ENCODE measurements at places on chromosomes 5 and 9.

GRCh38 chr5:4372481-4372880, 767.6 kb upstream of the ADAMTS16 start:
- DNase-seq: no peak

DNA sequence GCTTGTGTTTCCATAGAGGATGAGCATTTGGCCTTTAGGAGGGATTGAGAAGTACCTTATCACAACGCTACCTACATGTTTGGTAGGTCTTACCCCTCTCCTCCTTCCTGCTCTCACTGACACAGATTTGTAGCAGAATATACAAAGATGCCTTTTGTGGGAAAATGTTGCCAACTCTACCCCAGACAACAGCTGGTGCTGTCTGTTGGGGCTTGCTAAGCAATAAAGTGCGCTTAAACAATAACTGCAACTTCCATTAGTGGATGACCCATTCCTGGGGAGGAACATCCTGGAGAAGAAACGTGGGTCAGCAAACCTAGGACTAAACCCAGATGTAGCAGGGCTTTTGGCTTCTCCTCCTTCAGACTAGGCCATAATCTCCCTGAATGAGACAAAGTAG, 174.3 kb downstream of the EFNA5 start:
- DNase-seq: no peak

GRCh38 chr9:93173365-93174051, 10.4 kb upstream of the WNK2 start:
- no peak for DNase-seq

DNA sequence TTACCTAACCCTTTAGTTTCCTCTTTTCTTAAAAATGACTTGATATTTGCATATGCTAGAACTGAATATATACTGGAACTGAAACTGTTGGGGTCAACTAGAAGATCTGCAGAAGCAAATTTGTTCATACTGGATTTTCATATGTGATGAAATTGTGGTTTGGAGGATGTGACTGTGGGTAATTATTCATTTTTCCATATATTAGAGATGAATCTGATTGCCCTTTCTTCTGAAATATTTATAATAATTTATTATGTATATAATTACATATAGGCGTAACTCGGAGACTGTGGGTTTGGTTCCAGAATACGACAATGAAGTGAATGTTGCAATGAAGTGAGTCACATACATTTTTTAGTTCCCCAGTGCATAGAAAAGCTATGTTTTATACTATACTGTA, 149.1 kb downstream of the ATP10B start:
- no peak for DNase-seq

DNA sequence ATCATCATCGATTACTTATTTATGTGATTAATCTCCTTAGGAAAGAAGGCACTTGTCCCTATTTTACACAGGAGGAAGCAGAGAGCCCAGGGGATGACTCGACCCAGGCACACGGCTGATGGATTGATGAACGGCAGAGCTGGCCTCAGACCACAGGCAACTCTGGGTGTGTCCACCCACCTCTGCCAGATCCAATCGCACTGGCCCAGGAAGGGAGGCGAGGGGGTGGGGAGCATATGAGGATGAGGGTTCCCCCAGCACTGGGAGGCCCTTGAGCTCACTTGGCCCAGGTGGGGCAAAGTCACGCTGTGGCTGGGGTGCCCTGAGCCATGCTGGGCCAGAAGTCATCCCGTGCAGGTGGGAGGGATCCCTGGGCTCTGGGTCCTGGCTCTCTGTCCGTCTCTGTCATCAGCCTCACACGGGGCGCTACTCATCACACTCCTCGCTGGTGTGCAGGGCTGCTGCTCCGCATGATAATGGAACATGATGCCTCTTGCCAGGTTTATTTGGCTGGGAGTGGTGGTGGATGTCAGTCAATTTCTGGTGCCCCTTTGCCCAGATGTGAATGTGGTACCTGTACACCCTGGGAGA, 160.1 kb downstream of the GAPVD1 start:
- DNase-seq: no peak

DNA sequence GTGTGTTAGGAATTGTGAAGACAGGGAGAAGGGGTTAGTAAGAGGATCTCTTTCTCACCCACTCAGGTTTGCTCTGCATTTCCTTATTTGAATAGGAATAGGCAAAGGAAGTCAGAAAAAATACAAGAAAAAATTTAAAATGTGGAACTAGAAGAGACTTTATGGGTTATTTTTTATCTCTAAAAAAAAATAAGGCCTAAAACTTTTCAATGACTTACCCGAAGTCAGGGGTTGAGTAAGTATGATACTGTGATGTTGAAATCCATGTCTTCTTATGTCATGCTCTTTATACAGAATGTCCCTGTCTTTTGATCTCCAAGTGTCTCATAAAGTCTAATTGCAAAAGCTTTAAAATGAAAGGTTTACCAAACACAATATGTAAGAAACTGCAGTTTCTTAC, 148.3 kb upstream of the PIK3R1 start:
- DNase-seq: peak; percentile 25

DNA sequence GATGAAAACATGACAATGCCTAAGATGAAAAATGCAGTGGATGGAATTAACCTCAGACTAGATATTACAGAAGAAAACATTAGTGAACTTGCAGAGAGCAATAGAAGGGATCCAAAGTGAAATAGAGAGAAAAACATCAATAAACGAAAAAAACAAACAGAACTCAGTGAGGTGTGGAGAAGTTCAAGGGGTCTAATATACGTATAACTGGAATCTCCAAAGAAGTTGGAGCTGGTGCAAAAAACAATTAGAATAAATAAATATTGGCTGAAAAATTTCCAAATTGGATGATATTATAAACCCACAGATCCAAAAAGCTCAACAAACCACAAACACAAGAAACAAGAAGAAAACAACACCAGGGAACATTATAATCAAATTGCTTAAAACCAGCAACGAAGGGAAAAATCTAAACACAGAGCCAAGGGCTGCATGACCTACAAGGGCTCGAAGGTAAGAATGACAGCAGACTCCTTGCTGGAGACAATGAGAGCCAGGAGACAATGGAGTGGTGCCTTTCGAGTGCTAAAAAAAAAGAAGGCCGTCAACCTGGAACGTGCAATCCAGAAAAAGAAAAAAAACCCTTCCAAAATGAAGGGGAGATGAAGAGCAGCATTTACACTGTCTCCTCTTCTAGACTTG, 11.8 kb downstream of the FAM163B start:
- no peak for DNase-seq

DNA sequence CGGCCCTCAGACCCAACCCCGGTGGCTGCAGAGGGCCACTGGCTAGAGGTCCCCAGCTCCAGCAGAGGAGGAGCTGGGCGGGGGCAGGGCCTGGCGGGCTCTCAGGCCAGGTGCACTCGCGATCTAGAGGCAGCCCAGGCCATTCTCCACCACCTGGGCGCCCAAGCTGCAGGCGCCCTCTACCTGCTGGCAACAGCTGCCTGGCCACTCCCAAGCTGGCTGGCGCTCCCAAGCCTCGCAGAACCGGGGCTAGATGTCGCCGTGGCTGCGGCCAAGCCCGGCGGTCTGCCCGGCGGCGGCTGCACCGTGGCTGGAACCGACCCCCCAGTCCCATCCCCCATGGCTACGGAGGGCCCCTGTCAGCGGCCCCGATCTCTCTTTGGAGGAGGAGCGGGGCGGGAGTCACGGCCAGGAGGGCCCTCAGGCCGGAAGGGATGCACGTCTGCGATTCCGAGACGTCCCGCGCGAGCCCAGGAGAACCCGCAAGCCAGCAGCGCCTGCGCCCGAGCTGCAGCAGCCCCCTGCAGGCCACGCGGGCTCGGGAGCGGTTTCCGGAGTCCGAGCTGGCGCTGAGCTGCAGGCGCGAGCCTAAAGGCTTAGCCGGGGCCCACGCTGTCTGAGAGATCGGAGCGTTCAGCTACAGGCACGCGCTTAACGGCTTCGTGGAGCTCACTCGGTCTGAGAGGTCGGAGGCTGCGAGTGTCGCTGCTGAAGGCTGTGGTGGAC, 44.3 kb upstream of the BICD2 start:
- DNase-seq: peak; percentile 72

- peak; percentile 80 for DNase-seq
These were observed 353.6 kb downstream of the BNC2 start for GRCh38 chr9:16516891-16517290.

DNA sequence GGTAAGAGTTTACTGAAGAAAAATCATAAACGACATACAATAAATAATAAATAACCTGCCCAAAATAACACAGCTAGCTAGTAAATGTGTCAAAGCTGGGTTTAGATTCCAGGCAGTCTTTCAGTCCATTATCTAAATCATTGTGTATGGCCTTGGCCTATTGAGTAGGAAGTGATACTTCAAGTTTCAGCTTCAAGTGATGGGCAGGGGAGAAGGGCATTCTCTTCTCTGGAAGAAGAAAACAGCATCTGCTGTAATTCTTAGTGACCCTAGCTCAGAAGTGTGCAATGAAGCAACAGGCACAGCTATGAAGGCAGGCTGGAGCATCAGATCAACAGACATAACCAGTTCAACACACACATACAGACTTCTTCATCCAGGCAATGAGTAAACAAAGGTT, 42.5 kb downstream of the FNIP1 start:
- no peak for DNase-seq

- no peak for DNase-seq
These were observed 11.0 kb downstream of the NAIF1 start for GRCh38 chr9:128056086-128056485.

DNA sequence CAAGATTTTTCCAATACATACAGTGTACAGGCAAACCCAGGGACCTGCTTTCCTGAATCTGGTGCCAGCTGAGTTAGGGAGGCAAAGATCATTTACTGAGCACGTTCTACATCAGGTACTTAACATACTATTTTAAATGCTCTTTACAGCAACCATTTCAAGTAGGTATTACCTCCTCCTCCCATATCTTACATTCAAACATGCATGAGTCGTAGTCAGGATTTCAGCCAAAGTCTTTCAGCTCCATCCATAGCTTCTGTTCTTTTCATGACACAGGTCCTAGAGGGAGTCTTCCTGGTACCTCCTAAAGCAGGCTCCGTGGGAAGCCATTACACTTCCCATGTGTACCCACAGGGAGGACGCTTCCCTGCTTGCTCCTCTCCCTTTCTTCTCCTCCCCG, 11.7 kb downstream of the KCNV2 start:
- peak; percentile 52 for DNase-seq

DNA sequence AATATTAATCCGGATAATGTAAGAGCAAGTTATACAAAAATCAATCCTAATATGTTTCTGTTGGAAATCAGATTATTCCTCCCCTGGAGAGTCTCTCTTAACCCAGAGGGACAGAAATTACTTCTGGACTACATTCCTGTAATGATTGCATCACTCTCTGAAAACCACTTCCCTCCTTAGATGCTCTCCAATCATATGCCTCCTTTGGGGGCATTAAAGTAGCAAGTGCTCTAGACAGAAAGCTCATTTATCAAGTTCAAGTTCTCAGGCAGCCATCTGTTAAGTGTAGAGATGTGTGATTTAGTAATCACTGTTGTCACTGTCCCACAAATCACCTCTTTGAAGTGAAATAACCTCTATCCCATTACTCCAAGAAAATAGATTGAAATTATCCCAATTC, 247.1 kb downstream of the SLCO4C1 start:
- peak; percentile 22 for DNase-seq

DNA sequence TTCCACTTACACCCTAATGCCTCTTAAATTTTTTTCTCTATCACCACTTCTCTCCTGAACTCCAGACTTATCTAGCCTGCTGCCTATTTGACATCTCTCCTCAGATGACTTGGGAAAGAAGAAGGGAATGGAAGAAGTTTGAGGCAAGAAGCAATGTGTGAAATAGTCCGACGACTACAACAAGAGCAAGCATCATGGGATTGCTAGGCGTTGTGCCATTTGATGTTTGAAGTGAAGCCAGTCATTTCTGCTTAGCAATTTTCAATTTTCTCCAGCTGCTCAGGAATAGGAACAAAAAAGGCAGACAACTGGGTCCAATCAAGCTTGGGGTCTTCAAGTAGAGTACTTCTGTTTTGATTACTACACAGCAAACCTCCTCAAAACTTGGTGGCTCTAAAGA, 106.4 kb downstream of the HSD17B3 start:
- DNase-seq: no peak

GRCh38 chr5:19488786-19489185, 499.2 kb downstream of the CDH18 start:
- DNase-seq: no peak

DNA sequence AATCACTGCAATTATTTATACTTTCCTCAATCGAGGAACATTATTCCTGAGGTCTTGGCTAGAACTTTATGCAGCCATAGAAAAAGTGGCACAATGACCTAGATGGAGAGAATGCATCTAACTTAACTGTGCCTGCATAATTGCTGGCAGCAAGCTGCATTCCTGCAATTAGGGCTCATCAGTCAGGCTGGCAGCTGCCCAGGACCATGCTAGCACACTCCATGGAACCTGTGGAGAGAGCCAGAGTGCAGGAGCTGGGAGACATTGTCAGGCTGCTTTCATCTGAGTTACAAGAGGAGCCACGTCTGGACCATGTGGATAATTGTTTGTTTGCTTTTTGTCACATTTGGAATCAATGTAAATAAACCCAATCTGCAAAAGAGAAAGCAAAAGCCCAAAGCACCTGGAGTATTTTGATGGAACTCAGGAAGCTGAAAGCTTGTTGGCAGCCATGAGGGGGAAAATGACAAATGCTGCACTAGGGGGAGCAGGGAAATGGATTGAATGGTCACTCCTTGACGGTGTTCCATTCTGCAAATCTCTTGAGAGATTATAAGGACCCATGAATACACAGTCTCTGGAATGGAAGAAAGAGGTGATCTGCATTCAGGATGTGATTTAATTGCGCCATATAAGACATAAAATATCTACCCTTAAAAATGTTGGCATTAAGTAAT, 839.9 kb downstream of the MAT2B start:
- no peak for DNase-seq

DNA sequence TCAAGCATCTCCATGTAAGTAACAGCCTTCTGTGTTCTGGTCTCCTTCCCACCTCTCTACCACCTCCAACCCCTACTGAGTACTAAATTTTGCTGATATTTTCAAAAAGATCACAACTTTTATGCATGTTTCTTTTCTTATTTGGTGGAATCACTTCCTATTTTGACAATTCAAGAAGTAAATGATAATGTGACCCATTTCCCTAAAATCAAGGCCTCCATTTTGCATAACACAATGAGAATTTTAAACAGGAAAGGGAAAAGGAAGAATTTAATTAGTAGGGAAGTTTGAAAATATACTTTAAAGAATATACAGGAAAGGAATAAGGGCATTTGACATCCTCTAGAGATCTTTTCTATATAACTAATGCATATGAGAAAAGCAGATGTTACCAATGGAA, 212.9 kb upstream of the RASA1 start:
- no peak for DNase-seq

DNA sequence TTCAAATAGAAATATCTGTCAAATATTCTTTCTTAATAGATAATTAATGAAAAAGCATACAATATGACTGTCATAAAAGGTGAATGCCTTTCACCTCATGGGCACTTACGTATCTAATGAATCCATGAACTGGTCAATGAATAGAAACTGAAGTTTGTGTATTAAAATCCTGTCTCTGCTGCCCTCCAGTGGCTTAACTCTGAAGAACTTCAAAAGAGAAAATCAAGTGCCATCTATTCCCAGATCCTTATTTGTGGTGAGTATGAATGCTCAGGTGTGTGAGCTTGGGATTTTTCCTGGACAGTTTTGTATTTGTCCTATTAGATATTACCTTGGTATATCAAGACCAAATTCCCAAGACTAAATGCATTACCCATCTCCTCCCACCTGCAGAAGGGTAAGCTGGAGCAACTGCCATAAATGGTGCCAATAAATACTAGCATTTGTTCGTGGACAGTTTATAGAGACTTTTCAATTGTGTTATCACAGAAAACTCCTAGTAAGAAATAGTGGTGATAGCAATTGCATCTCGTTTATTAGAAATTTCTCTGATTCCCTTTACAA, 44.0 kb upstream of the SVEP1 start:
- DNase-seq: peak; percentile 71
